ENCODE measurements at places on chromosomes 2 and 18.
A peak's percentile ranks its signal among the peaks of the same experiment; 100 is the strongest.

DNA sequence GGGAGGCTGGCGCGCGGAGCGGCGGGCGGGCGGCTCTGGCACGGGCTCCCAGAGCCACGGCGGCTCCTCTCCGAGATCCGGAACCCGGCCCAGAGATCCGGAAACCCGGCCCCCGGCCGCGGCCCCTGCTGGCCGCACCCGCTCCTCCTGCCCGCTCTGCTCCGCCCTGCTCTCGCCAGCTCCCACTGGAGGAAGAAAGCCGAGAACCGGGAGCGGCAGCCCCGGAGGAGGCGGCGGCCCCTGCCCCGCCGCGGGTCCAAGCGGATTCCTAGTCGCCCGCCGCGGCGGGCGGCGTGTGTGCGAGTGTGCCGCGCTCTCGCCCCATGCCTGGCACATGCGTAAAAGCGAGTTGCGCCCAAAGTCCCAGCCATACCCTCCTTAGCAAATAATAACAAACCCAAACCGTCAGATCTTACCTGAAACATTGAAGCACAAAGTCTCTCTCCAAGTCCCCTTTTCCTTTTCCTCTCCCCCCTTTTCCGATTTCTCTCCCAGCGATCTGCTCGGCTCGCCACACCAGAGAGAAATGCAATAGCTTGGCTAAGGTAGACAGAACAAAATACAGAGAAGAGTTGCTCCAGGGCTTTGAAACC is 108.7 kb upstream of the KCTD1 start:
- DNase-seq: peak; percentile 78

- no peak for DNase-seq
These were observed 680.6 kb upstream of the FANCL start for GRCh38 chr2:58921676-58922075.

- no peak for DNase-seq
These were observed 184.8 kb upstream of the RAB12 start for GRCh38 chr18:8424481-8424880.

GRCh38 chr18:4455113-4455811 is at the start of gene DLGAP1:
DLGAP1 (minus strand) TSS chr18:4455307.
- peak; percentile 77 for DNase-seq

DNA sequence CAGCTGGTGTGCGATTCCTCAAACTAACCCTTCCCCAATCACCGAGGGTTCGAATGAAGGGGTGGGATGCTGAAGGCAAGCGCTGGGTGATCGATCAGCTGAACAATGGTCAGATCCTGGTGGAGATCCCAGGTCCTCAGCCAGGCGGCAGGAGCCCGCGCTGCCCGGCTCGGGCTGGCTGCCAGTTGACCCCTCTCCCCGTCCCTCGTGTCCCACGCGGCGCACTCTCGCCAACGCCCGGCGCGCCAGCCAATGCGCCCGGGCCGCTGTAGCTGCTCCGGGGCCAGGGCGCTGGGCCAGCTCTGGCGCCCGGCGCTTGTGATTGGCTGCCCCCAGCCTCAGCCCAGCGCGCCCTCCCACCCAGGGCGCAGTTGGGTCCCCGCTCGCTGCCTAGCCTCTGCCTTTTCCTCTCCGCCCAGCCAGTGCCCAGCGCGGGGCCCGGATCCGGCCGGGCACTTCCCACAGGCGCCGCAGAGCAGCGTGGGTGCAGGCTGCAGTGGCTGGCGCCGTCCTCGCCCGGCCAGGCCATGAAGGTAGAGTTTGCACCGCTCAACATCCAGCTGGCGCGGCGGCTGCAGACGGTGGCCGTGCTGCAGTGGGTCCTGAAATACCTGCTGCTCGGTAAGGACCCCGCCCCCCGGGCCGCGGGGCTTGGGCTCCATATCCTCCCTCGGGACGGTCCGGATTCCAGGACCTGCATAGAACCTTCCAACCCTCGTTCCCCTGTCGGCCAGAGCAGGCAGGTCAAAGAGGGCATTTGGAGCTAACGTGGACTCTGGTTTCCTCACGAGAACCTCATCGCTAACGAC is at the start of gene MOGAT1:
TSS of gene MOGAT1 (plus strand) at position 400 of the 809 bp plus-strand sequence. CDS start at position 528, 128 bp downstream.
- DNase-seq: peak; percentile 31

DNA sequence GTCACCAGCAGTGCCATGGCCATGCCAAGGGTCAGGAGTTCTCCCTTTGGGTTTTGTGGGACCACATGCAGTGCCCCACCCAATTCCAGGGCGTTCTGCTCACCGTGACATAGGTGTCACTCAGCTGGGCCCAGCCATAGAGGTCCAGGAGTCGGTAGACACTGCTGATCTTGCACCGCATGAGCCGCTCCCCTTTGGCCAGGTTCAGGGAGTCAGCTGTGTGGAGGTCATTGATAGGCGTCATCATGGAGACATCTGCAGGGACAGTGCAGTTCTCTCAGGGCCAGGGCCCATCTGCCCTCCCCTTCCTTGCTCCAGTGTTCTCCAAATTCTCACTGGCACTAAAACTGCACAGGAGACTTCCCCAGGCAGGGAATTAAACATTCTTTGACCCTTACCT is 71.9 kb downstream of the ADD2 start:
- no peak for DNase-seq

DNA sequence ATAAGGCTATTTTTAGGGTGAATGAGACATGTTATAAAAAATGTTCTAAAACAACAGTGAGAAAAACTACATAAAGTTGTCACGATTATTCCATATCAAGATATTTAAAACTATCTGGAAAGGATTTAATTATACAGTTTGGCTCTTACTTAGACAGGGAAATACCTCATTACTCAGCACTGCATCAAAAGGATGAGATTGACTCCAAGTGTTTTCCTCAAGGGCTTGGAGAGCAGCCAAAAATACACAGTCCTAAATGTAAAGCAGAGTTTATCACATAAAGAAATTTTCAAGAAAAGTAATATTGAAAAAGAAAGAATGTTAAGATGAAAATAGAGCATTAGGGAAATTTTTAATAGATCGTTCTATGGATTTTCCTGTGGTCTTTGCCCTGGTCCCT is 285.5 kb upstream of the NETO1 start:
- DNase-seq: no peak

GRCh38 chr2:187424146-187424545 is 23.9 kb downstream of the CALCRL start:
- DNase-seq: no peak

DNA sequence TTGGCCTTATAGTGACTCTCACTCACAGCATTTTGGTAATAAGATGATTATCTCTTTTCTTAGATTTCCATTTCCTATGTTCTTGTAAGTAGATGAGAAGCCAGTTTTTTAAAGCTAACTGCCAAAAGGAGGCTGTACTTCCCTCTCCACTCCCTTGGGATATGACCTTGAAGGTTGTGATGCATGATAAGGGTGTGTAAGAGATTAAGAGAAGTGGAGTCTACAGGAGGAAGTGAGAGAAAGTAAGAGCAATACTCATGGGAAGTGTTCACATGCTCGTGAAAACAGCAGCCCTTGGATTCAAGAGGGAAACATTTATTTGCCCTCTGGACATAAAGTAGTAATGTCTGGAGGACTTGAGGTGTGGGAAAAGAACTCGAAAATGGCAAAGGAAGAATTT is 171.5 kb downstream of the EVA1A start:
- DNase-seq: no peak

- no peak for DNase-seq
These were observed 259.7 kb downstream of the MYCN start for GRCh38 chr2:16199882-16200553.

- DNase-seq: no peak
These were observed 49.6 kb downstream of the MYO3B start for GRCh38 chr2:170227507-170227947.

GRCh38 chr18:25743646-25744151 is 346.7 kb downstream of the SS18 start:
- DNase-seq: no peak

DNA sequence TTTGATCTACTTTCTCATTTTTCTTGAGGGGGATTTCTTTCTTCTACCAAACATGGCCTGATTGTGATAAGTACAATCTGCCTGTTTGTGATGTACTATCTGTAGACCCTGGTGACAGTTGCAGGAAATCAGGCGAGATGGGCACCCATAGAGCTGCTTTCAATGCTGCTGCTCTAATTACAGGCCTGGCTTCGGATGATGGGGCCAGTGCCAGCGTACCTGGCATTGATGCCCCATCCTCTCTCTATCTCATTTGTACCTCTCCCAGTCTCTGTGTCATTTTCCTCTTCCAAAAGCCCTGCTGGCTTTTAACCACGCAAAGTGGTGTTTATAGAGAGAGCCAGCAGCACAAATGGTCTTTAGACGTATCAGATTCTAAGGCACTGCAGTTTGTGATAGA is 69.9 kb downstream of the KCTD18 start:
- no peak for DNase-seq

DNA sequence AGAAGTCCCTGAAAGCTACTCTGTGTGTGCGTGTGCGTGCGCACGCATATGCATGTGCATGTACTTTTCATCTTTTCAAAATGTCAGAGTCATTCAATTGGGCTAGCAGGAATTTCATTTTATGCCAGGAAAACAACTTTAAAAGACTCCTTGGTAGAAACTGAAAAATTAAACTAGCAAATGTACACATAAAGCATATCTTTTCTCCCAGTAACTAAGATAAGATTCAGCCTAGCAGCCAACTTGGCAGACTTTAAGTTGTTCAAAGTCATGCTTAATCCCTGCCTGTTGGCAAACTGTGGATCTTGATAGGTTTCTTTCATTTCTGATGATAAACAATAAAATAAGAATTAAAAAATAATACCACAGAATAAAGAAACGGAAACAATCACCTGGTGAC is 1129.1 kb downstream of the LRP1B start:
- no peak for DNase-seq

DNA sequence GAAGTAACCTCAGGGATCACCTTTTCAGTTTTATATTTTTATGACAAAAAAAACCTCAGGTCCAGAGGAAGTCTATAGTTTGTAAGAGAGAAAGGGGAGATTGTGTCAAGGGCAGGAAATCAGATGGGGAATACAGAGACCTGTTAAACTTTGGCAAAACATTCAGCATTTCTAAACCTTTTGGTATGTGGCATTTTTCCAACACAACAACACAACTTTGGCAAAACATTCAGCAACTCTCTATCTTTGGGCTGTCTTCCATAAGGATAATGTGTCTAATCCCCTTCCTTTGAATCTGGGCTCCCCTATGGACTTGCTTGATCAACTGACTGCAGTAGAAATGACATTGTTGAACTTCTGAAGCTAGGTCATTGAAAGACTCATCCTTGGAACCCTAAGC is 220.6 kb upstream of the CCDC68 start:
- no peak for DNase-seq

- no peak for DNase-seq
These were observed 125.4 kb downstream of the CTIF start for GRCh38 chr18:48663931-48664847.

- no peak for DNase-seq
These were observed 207.3 kb downstream of the SS18 start for GRCh38 chr18:25883091-25883490.

DNA sequence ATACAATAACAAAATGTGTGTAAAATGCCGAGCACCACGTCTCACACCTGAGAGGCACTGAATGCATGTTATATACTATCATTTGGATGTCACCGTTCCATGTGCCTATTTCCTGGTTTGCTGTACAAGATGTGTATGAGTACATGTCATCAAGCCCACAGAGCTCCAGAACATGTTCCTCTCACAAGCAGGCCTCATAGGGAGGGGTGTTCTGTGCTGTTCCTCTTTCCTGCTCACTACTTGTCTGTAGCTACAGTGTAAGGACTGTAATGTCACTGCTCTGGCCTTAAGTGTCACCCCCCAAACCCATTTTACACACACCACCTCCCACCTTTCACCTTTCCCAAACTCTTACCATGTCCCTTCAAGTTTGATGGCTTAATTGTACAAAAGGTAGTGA is 1.8 kb downstream of the AFF3 start:
- DNase-seq: no peak

DNA sequence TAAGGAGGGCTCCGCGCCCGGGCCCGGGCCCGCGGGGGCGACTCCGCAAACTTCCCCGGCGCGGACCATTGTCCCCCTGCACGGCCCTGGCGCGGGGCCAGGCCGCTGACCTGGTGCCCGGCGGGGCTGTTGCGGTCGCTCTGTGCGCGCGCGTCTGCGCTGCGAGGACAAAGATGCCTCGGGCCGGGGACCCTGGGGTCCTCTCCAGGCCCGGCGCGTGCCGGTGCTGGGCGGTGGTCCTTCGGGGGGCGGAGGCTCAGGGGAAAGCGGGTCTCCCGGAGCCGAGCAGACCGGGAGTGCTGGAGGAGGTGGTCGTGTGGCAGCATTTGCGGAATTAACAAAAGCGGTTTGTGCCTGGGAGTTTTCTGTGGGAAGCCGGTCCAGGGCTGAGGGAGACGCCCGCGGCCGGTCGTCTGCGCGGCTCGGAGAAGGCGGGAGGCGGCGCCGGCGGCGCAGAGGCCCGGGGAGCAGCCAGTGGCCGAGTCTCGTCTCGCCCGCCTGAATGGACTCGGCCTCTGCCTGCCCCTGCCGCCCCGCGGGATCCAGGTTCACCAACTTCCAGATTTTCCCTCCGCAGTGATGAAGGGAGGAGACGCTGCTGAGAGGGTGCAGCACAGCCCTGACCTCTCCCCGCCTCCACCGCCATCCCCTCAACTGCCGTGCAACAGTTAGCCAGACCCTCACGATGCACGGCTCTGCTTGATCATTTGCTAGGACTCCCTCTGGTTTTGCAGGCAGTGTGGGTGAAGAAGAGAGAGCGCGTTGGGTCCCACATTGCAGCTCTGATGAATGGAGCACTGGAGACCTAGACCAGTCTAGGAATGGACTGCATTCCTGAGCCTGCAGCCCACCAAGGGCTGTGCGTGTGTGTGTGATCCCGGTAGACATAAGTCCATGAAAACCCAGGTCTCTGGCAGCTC is 705 bp downstream of the EFR3B start:
- DNase-seq: peak; percentile 26

DNA sequence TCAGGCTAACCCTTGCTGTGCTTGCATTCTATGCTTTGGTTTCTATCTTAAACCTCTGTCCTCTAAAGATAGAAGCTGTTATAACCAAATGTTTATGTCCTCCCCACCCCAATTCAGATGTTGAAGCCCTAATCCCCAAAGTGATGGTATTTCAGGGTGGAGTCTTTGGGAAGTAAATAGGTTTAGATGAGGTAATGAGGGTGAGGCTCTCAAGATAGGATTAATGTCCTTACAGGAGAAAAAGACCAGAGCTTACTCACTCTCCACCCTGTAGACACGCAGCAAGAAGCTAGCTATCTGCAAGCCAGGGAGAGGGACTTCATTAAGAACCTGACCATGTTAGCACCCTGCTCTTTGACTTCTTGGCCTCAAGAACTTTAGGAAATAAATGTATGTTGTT is 362.5 kb downstream of the ERBB4 start:
- no peak for DNase-seq

DNA sequence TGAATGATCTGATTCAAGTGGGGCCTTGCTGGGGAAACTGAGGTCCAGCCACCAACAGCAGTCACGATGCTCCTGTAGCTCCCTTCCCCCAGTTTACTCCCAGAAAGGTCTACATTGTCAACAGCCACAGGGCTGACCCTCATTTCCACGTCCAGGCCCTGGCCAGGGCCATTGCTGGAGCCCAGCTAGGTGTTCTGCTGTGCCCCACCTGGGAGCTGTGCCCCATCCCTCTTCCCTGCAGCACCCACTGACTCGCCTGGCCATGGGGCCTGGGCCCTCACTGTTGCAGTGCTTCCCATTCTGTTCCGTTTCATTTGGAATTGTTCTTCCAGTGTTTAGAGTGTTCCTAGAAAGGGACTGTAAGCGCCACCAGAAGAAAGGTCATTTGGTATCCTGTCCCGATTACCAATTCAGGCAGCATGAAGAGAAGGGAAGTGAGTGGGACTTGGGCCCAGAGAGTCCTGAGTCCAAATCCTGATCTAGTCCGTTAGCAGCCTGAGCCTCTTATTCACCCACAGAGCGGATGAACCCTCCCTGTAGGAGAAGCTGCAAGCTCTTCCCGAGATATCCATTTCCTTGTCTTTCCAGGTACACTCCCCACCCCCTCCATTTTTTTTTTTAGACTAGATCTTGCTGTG is 73.1 kb upstream of the HPCAL1 start:
- DNase-seq: no peak

GRCh38 chr2:208638059-208638458 is 231.5 kb downstream of the PTH2R start:
- DNase-seq: no peak

Data from left kidney (tissue), 8 donors.